Activated naive CD4-positive, alpha-beta T cell treated with anti-CD3 and anti-CD28 coated beads, Interleukin-2, amount 10 ng/mL, durations not matched to agents 7 days and 5 days (primary cell): ENCODE measurements at places on chromosomes 5 and 9.

GRCh38 chr9:124477211-124477647 lies 27.0 kb downstream of the ADGRD2 start:
- no peaks in the 10 kb centered on the region for H3K36me3 ChIP-seq
- no peak overlapping the region for H3K27ac ChIP-seq
- no peak for DNase-seq
- peaks cover 53% of the 10 kb centered on the region for H3K27me3 ChIP-seq

DNA sequence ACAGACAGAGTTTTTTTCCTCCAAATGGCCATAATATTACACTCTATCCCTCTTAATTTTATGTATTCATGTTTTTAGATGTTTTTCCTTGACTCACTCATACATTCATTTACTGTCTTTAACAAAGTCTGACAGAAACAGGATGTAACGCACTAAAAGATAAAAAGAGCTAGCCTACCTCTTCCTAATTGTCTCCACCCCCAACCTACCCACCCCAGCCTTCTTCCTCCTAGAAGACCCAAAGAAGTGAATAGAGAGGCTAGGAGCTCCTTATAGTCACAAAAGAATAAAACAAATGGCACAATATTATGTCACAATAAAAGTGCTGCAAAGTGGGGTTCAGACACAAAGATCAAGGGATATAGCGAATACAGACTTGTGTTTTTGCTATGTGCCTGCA lies 719 bp downstream of the NOL8 start:
- H3K4me3 ChIP-seq: peak overlapping the region; percentile 96
- H3K36me3 ChIP-seq: peaks cover 32% of the 10 kb centered on the region
- no peak for DNase-seq
- peak overlapping the region; percentile 94 for H3K27ac ChIP-seq
- H3K27me3 ChIP-seq: no peaks in the 10 kb centered on the region

DNA sequence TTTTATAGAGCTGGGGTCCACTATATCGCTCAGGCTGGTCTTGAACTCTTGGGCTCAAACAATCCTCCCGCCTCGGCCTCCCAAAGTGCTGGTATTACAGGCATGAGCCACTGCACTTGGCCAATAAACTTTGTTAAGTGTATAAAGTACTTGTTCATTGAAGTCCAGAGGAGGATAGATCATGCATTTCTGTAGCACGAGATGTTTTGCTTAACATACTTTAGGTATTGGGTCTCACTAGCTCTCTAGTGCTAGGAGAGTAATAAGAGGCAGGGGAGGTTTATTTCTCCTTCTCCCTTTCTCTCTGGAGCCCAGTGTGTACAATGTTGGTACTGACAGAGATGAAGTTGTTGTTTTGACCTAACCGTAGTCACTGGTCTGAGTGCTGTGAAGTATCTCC lies 125.6 kb upstream of the KLF9 start:
- DNase-seq: no peak
- H3K27ac ChIP-seq: no peak overlapping the region
- H3K27me3 ChIP-seq: peaks cover 3% of the 10 kb centered on the region

DNA sequence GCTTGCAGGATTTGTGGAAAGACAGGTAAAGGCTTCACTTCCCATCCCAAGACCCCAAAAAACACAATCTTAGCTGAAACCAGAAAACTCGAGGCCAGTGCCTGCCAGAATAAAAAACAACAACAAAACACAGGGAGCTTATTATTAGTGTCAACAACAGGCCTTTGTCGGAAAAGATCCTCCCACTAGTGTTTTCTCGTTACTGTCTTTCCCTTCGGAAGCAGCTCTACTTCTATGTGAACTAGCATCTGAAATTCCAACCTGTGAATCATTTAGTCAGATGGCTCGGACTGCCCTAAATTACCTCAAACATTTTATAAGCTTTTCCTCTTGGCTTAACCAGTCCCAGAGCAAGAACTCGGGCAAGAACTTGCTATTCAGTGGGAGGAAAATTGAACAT lies 122.2 kb upstream of the GNA14 start:
- H3K27ac ChIP-seq: no peak overlapping the region
- no peak overlapping the region for H3K4me3 ChIP-seq
- H3K27me3 ChIP-seq: no peaks in the 10 kb centered on the region
- H3K36me3 ChIP-seq: peaks cover 16% of the 10 kb centered on the region
- no peak for DNase-seq

GRCh38 chr5:95803271-95804148 lies 19.0 kb downstream of the GLRX start:
- H3K36me3 ChIP-seq: peaks cover 29% of the 10 kb centered on the region
- H3K4me3 ChIP-seq: no peak overlapping the region
- peaks cover 25% of the 10 kb centered on the region for H3K4me1 ChIP-seq
- no peak for DNase-seq

GRCh38 chr5:143826951-143827444 lies 15.0 kb downstream of the HMHB1 start:
- no peaks in the 10 kb centered on the region for H3K27me3 ChIP-seq
- no peak overlapping the region for H3K4me3 ChIP-seq
- H3K27ac ChIP-seq: no peak overlapping the region
- no peaks in the 10 kb centered on the region for H3K36me3 ChIP-seq
- peak; percentile 36 for DNase-seq
